ENCODE measurements at places on chromosomes 5 and 9.

GRCh38 chr5:66891184-66891925, 295.2 kb downstream of the MAST4 start:
- DNase-seq = peak; percentile 41

GRCh38 chr5:77935506-77936364, 159.6 kb upstream of the TBCA start:
- DNase-seq = no peak

DNA sequence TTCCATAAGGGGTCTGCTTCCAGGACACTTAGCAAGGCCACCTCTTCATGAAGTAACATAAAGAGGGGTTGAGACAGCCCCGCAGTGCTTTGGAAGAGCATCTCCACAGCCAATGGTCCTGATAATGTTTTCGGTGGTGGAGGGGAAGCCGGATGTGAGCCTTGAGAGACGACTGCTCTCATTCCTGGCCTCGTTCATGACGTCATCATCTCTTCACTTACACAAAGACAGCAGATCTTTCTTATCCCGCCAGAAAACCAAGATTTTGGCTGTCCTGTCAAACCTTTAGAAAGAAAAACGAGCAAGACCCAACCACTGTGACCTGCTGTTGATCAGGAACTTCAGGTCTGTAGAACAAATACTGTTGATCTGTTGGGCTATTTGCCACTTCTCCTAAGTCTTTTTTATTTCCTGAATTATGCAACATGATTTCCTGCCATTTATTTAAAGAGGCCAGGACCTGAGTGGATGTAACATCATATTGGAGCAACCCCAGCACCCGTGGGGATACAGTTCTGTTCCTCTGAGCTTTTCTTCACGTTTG, 89.0 kb upstream of the IRX2 start:
- DNase-seq = no peak

GRCh38 chr9:133269537-133270362, 5.3 kb downstream of the ABO start:
- peak; percentile 65 for DNase-seq

GRCh38 chr9:123255718-123256117, 12.7 kb downstream of the STRBP start:
- DNase-seq = no peak

- no peak for DNase-seq
Observed at GRCh38 chr9:123863164-123863855, 66.6 kb downstream of the DENND1A start.

GRCh38 chr9:131396626-131397025, 2.7 kb downstream of the PRRC2B start:
- no peak for DNase-seq

DNA sequence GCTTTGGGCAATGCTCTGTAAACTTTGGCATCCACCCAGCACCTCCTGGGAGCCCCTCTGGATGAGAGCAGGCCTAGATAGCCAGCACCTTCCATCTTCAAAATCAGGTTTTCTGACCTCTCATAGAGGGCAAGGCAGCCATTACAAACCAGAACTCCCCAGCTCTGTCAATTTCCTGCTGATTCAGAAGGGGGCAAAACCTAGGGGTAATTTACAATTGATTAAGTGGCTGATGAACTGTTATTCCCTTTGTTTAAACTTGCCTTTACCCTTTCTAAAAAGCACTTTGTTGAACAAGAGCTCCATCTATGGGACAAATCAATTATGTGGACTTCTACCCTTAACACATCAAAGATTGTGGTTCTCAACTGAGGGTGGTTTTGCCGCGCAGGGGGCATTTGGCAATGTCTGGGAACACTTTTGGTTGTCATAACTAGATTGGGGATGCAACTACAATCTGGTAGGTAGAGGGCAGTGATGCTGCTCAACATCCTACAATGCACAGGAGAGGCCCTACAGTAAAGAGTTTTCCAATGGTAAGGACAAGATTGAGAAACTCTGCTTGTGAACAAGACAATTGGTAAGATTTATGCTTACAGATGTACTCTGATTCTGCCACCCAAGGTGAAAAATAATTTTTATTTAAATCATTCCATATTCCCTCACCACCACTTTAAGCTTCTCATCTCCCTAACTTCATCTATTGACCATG, 184.1 kb downstream of the MARCHF11 start:
- no peak for DNase-seq

- DNase-seq = no peak
Observed at GRCh38 chr5:65394087-65394486, 87.6 kb downstream of the ADAMTS6 start.

GRCh38 chr5:172276214-172276613, 7.3 kb downstream of the UBTD2 start:
- DNase-seq = no peak

DNA sequence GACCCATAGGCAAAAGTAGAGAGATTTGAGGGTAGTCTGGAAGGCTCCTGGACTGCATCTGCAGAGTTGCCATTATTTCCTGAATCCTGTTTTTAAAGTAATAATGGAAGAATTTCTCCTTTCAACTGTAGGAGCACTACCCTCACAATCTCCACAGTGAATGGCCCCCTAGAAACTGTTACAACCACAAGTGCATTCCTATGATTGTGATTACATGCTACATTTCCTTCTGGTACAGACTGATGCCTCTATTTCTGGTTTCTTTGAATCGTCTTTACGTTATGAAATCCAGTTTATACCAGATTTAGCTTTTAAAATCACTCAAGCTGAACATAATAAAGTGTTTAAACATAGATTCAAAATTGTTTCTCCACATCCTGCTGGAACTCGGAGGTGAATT, 49.4 kb downstream of the FRMPD1 start:
- DNase-seq = no peak

GRCh38 chr9:135303865-135304499, 175.6 kb upstream of the PPP1R26 start:
- DNase-seq = no peak

- no peak for DNase-seq
Observed at GRCh38 chr5:19616701-19617215, 371.2 kb downstream of the CDH18 start.

DNA sequence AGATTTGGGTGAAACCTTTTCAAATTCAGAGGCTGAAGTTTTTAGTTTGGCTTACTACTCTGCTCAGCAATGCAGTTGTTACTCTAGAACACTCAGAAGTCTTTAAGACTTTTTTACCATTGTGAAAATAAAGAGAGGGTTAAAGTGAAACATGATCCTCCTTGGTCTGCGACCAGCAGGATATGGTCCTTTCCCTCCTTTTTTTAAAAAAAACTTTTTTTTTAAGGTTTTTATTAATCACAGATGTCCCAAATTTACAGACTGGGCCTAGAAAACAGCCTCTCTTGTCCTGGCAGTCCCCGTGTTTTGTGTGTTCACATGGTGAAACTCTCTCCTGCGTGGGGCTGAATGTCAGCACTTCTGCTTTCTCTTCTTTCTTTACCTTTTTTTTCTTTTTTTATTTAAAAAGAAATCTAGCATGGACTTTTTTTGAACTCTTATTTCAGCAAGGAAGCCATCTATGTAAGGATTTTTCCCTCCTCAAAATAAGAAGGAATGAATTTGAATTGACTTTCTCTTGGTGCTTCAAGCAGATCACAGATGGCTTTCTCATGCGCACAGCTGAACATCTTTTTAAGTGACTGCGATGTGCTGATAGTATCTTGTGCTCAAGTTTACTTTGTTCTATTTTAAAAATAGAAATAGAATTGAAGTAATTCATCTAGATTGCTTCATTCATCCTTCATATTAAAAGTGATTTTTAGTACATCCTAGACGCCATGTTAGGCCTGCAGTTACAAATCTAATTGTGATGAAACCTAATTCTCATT, 128.7 kb upstream of the OTULINL start:
- DNase-seq = no peak

DNA sequence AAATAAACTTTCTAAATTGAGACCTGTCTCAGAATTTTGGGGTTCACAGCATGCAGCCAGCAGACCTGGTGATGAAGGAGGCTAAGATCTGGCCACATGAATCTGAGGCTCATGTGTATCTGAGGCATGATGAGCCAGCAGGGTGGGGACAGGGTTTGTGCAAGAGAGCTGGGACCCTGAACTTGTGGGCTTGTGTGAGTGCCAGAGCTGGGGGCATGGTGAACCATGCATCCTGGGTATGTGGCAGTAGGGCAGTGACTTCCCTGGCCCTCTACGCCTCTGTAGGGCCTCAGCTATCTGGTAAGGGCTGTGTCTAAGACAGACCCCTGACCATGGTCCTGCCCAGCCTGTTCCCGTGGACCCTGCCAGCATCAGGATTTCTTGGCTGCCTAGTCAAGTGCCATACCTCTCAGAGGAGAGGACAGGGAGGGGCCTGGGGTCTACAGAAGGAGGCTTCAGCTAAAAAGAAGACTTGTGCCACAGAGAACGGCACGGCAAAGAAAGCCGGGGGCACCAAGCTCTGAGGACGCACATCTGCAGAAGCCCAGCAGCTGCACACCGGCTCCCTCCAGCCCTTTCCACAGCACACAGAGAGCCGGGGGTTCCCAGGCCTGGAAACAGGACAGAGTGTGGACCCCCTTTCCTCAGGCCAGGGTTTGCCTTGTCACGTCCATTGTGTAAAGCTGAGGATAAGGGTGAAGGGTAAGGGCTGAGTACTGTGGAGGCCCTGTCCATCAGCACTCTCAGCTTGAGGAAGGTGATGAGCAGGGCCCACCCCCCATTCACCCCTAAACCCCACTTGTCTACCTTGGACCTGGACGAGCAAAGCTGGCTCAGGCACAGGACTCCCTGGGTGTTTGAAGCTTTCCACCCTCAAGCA, 130.1 kb downstream of the MRPL36 start:
- no peak for DNase-seq

DNA sequence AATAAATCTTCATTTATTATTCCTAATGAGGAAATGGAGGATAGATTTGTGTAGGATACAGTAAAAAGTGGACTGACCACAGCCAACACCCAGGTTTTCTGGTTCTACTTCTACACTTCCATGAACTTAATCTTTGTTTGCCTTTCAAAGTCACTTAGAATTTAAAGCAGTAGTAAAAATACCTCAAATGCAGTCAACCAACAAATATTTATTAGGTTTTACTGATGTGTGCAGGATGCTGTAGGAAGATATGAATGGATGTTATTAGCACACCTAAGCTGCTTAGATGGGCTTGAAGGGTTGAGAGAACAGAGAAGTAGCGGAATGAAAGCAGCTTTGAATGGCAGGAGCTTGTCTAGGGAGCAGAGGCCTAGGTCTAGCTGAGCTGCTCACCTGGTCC, 201.1 kb downstream of the PALM2AKAP2 start:
- DNase-seq = no peak

GRCh38 chr5:56757077-56757476, 58.3 kb upstream of the MAP3K1 start:
- no peak for DNase-seq
